ENCODE measurements at places on chromosomes 1 and 21.

GRCh38 chr21:31103163-31103562, 64.9 kb upstream of the KRTAP19-8 start:
- no peak for DNase-seq

DNA sequence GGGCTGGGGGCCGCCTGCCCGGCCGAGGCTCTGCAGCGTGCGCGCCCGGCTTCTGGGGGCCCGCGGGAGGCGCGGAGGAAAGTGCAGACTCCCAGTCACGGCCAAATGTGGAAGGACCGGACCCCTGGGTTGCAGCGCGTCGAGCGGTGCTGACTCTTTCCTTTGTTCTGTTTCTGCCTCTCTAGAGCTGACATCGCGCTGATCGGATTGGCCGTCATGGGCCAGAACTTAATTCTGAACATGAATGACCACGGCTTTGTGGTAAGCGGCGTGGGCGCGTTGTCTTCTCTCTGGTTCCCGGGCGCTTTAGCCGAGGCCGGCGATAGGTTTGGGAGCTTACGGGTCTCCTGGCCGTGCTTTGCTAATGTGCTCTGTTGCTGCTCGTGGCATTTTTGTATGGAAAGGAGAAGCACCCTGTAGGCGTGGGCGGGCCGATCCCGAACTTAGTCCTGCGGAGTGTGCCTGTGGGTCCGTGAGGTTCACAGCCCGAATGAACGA, 629 bp downstream of the PGD start:
- no peak for DNase-seq

GRCh38 chr1:61293197-61293596, 210.8 kb downstream of the NFIA start:
- no peak for DNase-seq

- DNase-seq: no peak
Observed at GRCh38 chr1:5921671-5922070, 70.6 kb downstream of the NPHP4 start.

DNA sequence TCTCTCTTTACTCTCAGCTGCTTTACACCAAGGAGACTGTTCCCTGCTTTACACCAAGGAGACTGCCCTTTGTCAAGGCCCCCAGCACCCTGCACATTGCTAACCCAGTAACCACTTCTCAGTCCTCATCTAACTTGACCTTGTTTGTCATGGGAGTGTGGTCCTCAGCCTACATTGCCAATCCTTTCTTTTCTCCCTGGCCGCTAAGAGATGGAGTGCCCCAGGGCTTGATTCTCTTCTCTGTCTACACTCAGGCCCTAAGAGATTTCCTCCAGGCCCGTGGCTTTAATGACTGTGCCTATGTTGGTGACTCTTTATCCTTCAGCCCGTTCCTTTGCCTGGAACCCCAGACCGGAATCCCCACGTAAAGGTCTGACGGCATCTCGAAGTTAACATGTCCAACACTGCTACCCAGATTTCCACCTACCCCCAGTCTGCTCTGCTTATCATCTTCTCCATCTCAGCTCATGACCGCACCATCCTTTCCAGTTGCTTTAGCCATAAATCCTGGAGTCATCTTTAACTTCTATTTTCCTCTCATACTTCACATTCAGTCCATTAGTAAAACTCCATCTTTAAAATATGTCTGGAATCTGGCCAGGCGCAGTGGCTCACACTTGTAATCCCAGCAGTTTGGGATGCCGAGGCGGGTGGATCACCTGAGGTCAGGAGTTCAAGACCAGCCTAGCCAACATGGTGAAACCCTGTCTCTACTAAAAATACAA, 9.5 kb upstream of the SEMA4A start:
- no peak for DNase-seq

- DNase-seq: no peak
Observed at GRCh38 chr1:28127617-28128257, 39.3 kb upstream of the EYA3 start.

DNA sequence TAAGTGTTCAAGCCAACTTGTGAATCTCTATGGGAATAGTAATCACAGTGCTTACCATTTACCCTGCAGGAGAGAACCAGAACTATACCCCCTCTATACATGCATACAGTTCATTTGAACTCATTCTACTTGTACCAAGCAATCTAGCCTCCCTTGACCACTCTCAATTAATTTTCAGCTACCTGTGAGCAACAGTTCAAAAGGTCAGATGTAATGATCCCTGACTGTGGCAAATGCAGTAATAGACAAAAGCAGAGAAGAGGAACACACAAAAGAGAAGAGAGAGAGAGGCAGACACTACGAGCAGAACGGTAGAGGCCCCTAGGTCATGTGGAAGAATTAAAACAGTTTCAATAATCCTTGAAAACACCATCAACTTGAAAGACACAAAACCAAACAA, 52.8 kb downstream of the FMO4 start:
- no peak for DNase-seq

GRCh38 chr21:42145569-42146272, 73.2 kb upstream of the ABCG1 start:
- DNase-seq: peak; percentile 54

GRCh38 chr1:194473766-194474165, 1287.4 kb upstream of the B3GALT2 start:
- DNase-seq: no peak

- no peak for DNase-seq
Observed at GRCh38 chr1:184892116-184892515, 82.2 kb downstream of the NIBAN1 start.

GRCh38 chr1:108080448-108080847, 115.5 kb upstream of the VAV3 start:
- peak; percentile 22 for DNase-seq

GRCh38 chr1:7404046-7404742, 366.9 kb upstream of the VAMP3 start:
- no peak for DNase-seq

- DNase-seq: no peak
Observed at GRCh38 chr1:66571789-66572188, 37.8 kb downstream of the SGIP1 start.

GRCh38 chr21:20023193-20023592, 975.0 kb upstream of the NCAM2 start:
- no peak for DNase-seq

DNA sequence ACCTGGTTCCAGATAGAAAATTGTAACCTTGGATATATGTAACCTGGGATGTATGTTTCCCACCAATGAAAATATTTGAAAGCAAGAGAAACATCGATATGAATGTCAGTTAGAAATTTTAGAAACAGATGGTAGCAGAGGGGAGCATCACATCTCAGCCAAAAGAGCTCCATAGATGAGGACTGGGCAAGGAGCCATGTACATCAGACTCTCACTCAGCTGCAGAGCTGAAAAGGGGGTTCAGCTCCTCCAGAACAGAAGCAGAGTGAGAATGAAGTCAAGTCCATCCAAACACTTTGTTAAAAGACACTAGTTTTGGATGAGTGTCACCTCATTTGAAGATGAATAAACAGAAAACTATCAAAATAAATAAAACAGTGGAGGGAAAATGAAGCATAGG, 202.4 kb downstream of the HMCN1 start:
- no peak for DNase-seq

DNA sequence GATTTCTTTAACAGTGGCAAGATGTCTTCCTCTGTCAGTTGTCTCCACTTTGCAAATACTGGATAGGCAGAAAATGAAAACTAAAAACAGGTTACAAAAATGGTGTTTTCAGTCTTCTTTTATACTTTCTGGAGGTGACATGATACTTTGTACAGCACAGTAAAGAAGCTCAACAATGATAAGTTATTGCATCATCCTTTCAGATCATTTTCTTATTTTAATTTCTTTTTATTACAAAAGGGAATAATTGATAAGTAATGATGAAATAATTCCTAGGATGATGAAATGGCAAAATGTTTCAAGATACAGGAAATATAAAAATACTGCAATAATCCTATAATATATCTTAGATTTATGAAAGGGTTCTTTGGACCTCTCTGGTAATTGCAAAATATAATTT, 16.5 kb downstream of the GORAB start:
- no peak for DNase-seq

GRCh38 chr1:158366783-158367182, 13.1 kb downstream of the CD1E start:
- DNase-seq: no peak

- no peak for DNase-seq
Observed at GRCh38 chr1:3061566-3061965, 7.4 kb upstream of the PRDM16 start.

GRCh38 chr1:235138821-235139220, 10.2 kb upstream of the TOMM20 start:
- no peak for DNase-seq

DNA sequence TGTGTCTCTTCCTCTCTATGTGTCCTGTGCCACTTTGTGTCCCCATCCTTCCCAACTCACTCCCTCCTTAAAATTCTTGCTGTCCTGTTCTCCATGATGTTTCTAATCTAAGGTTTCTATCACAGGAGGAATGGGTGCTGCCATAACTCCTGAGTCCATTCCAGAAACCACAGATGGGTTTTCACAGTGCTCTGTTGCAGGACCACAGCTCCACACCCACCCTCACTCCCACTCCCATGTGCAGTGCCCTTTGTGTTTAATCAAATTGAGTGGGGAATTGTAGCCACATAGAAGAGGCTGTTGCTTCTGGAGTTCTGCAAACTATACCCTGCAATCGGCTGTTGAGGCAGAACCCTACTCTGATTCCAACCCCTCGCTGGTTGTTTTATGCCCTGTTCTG, 142.1 kb downstream of the SPATA46 start:
- no peak for DNase-seq

DNA sequence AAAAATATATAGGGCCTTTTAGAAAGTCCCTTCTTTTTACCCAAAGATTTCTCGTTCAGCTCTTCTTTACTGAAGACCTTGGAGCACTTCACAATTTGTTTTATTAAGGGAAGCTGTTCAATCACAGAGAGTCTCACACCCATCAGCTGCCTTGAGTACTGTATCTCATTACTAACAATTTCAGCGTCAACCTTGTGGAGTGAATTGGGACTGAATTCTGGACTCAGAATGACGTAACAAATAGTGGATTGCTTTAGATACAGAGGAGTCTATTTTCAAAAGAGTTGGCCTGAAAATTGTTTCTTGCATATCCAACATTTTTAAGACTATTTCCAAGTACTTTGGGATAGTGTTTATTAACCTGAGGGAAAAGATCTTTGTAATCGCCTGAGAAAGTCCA, 7.9 kb downstream of the MAP10 start:
- no peak for DNase-seq

DNA sequence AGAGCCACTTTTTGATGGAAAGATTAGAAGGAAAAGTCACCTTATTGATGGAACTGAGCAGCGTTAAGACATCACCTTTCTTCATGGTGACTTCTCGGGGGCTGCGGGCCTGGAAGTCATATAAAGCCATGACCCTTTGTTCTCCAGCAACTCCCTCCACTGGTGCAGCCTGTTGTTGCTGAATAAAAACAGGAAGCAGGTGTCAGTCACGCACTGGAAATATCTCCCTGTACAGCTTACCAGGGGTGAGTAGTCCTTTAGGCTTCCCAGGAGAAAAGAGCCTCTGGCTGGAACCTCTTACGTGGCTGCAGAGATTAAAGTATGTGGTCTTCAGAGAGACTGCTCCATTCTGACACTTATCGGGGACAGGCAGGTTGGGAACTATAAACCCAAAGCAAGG, 31.9 kb downstream of the SPTA1 start:
- no peak for DNase-seq

- DNase-seq: no peak
Observed at GRCh38 chr1:166086113-166086883, 80.5 kb downstream of the FAM78B start.

DNA sequence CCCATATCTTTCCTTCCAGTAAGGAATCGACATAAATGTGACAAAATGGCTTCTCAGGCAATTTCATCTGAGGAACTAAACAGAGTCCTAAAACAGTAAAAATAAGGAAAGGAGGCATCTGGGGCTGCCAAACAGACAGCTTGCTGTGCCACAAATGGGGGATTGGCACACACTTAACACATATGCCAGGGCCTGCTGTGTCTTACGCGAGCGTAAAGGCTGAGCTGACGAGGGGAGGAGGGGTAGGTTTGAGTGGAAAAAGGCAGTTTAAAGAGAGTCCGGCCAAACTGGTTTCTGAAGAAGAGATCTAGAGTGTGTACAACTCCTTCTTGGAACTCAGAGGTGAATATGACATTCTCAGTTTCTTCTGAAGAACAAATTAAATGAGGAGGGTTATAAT, 244.1 kb upstream of the MAP1LC3C start:
- no peak for DNase-seq

Measured in activated CD4-positive, alpha-beta T cell treated with anti-CD3 and anti-CD28 coated beads, Interleukin-2, amount 50 U/mL, for 4 hours (primary cell).